ENCODE measurements at places on chromosomes 16 and 17.

DNA sequence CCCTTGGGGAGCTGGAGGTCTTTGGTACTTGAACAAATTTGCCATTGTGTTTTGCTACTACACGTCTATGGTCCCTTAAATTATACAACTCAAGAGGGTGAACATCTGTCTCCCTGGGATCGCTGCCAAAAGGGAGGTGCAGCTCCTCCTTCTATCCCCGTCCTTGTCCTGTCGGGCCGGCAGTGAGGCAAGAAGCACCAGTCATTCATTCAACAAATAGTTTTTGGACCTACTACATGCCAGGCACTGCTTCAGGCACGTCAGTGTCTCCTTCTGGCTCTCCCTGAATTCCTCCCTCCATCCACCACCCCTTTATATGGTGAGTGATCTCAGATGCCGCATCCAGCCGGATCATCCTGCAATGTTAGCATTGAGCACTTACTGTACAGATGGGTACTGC lies 2.2 kb upstream of the RPL38 start:
- no peak for ATAC-seq

DNA sequence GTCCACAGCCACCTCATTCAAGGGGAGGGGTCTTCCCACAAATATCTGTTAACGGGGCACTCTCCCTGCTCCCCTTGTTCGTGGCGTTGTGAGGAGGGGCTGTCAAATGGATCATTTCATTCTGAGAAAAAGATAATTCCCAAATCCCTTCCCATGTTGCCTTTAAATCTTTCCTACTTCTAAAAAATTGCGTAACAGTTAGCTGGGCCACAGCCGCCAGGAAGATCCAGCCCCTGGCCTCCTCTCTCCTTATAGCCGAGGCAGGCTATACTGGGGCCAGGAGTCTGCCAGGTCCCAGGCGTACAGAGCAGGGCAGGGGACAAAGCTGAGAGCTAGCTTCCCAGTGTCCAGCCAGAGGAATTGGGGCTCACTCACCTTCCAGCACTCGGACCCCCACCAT lies 430 bp downstream of the C16orf89 start:
- ATAC-seq = no peak

DNA sequence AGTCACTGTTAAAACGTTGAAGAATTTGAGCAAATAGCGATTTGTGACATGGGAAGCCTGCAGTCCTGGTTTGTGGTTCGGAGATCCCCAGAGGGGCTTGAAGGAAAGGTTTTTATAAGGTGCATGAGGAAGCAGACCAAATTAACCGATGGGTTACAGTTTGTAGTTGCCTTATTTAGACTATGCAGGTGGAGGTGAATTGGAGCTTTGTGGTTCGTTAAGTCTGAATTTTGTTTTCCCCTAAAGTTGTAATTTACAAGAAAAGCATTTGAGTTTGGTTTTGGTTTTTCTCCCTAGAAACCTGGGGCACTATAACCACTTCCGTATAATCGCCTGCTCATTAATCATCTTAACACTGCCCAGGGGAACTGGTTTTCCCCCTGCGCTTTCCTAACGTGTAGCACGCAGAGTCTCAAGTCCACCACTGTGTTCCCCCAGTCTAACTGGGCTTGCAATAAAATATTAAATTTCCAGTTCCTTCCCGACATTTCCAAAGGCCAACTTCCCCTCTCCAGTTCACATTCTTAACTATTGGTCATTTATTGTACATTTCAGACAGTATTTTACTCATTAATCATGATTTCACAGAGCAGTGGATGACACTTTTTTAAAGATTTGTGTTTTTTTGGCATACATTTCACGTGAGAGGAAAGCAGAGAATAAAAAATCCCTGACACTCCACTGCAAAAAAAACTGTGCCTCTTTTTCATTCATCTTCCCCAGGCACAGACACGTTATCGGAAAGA lies 932 bp downstream of the ZNF267 start:
- peak; percentile 46 for ATAC-seq

- ATAC-seq = peak; percentile 81
These were observed 106.8 kb downstream of the ZNF778 start for GRCh38 chr16:89324056-89325010.

DNA sequence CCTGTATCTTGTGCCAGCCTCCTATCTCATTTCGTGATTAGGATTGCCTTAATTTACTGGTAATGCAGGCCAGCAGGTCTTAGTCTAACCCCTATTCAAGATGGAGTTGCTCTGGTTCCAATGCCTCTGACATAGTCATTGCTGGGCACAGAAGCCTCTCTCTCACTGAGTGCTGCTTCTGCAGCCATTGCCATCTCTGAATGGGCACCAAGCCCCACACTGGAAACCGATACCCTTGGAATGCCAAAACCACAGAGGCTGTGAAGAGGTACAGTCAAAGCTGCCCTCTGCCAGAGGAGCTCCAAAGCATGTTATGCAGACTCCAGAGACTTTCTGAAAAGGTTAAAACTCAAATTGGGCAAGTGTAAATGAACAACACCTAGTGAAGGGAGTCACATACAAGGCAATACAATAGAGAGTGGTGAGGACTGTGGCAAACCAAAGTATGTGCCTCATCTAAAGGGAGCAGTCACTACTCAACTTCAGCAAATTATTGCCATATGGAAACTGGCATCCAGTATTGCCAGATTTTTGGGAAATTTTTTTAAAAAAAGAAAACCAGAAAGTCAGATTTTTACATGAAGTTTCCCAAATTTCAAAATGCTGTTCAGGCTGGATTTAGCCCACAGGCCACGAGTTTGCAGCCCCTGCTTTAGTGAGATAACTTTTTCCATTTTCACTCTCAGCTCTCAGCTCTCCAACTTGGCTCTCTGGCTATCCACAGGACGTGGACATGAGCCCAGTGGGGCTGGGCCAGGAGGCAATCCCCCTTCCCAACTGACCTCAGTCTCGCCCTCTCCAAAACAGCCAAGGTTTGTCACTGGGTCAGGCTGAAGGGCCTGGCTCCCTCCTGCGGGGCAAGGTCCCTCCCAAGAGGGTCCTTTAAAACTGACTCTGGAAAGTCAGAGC lies 2.1 kb upstream of the MMP2 start:
- no peak for ATAC-seq

DNA sequence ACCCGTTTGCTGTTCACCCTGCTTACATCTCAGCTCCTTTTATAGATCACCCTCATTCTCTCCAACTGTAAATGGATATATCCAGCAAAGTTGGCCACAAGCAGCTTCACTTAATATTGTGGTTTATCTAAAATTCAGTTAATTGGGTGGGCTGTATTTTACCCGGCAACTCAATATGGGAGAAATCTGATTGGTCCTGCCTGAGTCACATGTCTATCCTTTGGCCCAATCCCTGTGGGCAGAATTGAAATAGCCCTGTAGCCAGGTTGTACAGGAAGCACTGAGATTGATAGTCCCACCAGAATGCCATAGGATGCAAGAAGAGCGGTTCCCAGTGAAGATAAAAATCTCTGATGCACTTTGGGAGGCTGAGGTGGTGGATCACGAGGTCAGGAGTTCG lies 73.2 kb downstream of the AIPL1 start:
- ATAC-seq = no peak

- no peak for ATAC-seq
These were observed 6.5 kb upstream of the CCL23 start for GRCh38 chr17:36024106-36024869.

- ATAC-seq = no peak
These were observed 15.4 kb upstream of the ATXN1L start for GRCh38 chr16:71830359-71830758.

- no peak for ATAC-seq
These were observed 6.0 kb downstream of the CCDC137 start for GRCh38 chr17:81672504-81672903.

DNA sequence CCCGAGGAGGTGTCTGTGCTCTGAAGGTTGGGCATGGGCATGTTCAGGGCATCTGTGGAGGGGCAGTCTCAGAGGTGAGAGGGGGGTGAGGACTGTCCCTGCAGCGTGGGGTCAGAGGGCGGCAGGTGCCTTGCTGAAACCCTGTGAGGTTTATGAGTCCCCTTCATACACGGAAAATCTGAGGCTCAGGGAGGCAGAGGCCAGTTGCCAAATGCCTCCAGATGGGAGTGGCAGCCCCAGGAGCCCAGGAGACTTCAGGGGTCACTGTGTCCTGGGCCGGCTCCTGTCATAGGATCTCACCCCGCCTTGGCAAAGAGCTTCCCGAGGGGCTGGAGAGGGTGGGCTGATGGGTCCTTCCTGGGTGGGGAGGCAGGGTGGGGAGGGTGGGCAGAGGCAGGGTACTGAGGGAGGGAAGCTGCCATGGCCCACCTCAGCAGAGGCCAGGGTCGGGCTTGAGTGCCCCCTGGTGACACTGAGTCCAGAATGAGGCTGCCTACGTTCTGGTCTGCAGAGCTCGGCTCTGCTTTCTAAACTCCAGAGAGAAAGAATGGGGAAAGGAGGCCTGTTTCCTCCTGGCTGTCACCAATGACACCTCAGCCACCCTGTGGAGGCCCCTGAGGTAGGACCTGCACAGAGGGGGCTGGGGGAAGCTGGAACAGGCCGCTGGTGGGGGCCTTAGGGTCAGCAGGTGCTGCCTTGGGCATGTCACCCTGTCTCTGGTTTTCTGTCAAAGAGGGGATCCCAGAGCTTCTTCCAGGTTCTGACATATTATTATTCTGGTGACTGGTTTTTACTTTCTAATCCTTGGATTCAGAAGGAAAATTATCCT lies 1.1 kb downstream of the LGALS9 start:
- ATAC-seq = peak; percentile 14

DNA sequence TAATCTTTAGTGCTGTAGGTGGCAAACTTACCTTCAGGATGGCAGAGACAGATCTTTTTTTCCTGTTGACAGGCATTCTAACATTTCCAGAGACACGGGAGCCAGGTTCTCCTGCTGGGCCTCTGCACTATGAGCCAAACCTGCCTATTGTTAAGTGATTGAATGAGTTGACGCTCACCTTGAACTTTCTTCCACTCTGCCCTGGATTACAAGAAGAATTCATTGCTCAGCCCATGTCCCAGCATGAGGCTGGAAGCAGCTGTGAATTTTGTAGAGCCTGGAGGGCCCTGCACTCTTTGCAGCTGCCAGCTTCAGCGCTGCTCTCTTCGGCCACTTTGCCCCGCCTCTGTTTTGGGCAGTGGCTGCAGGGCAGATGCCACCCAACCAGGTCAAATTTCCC lies 9.4 kb upstream of the SLC7A5 start:
- ATAC-seq = no peak

DNA sequence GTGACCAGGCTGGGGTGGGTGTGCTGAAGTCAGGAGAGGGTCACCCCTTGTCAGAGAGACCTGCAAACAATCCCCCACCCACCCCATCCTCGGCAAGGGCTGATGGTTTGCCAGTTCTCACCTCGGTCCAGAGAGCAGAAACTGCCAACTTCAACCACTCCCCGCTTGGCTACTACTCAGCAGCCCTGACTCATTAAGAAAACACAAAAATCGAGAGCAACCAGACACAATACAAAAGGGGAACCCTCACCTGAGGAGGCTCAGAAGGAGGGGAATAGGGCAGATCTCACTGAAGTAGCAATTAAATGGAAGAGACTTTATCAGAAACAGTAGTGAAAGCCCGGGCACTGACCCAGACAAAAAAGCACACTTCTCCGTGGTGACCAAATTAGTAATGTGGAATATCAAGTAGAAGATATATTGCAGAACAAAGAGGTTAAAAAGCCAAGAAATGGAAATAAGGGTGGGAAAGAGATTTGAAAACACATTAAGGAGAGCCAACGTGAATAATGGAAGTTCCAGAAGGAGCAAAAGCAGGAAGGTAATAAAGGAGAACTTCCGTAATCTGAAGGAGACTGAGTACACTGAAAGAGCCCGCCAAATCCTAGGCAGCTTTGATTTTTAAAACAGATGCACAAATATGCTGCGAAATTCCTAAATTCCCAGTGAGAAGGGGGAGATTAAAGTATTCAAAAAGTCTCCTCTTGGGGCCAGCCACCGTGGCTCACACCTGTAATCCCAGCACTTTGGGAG lies 23.6 kb downstream of the CENPV start:
- ATAC-seq = no peak

DNA sequence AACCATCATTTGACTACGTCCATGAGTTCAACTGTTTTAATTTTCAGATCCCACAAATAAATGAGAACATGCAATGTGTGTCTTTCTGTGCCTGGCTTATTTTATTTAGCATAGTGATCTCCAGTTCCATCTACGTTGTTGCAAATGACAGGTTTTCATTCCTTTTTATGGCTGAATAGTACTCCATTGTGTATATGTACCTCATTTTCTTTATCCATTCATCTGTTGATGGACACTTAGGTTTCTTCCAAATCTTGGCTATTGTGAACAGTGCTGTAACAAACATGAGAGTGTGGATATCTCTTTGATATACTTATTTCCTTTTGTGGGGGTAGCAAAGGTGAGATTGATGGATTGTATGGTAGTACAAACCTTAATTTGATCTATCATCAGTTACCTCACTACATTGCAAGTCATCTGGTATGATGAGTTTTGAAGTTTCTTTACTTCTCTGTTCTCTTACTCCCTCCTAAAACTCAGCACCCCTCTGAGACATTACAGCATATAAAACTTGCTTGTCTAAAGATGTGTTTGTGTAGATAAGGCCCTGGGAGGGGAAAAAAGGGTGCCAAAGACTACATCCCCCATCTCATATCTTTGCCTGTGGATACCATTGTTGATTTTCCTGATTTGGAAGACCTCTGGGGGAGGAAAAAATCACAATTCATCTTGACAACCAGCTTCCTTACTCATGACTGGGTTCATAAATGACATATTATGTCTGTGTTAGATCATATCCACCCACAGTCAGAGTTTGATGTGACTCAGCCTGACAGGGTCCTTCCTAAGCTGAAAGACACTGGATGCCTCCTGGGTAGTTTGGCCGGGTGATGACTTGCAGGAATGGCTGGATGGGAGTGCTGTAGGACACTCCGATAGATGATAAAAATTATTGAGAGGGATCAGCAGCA lies 47.6 kb downstream of the ABCA9 start:
- ATAC-seq = no peak

DNA sequence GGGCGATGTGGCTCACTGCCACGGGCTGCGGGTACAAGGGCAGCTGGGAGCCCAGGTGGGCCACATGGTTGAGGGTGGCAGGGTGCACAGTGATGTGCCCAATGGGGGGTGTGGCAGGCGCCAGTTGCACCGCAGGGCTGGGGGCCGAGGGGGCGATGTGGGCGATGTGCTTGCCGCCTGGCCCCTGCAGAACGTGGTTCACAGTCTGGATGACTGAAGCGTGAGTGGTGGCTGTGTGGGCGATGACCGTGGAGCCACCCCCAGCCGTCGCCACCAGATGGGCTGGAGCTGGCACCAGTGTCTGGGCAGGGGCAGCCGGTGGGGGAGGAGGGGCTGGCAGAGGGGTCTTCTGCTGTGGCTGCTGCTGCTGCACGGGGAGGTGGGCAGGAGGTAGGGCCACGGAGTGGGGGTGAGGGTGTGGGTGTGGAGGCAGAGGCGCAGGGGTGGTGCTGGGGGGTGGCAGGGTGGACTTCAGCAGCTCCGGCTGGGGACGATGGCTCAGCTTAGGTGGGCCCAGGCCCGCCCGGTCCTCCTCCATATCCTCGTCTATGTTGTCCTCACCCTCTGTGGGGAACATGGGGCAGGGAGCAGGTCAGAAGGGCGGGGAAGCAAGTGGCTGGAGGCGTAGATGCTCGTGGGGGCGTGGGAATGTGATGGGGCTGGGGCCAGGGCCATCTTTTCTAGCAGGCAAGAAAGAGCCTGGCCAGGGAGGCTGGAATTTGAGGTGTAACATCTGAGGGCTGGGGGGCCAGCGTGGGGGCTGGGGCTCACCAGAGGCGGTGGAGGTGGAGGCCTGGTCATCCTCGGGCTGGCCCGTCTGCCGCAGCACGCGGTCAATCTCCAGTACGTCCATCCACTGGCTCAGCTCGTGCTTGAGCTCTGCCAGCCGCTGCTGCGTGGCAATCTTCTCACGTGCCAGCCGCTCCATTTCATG lies 13.5 kb downstream of the MNT start:
- no peak for ATAC-seq

GRCh38 chr16:69171325-69172084 lies 15.5 kb upstream of the SNTB2 start:
- no peak for ATAC-seq
